ENCODE measurements at places on chromosomes 13 and 19.

DNA sequence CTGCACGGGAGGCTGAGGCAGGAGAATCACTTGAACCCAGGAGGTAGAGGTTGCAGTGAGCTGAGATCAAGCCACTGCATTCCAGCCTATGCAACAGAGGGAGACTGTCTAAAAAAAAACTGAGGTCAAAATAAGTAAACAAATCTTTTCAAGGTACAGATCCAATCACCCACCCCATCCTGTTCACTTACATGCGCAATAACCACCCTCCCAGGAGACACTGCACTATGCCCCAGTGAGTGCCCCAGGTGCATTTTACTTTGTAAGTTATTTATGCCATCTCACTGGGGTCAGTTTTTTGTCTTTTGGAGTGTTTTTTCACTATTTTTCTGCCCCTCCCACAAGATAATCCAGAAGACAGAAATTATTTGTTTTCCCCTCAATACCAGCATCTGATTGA lies 6.9 kb upstream of the ZNF253 start:
- no peaks in the 10 kb centered on the region for H3K4me1 ChIP-seq
- no peaks in the 10 kb centered on the region for H3K27me3 ChIP-seq
- no peaks in the 10 kb centered on the region for H3K36me3 ChIP-seq
- H3K4me3 ChIP-seq = no peak overlapping the region

- peak; percentile 49 for DNase-seq
- H3K4me3 ChIP-seq = no peak within 1 kb of the TSS
- H3K36me3 ChIP-seq = no peaks in the 10 kb centered on the region
- peak within 1 kb of the TSS; percentile 7 for H3K27ac ChIP-seq
Observed at GRCh38 chr13:113122550-113123225, at the start of gene F10. TSS of gene F10 (plus strand) at chr13:113122799. CDS start at chr13:113122856, 57 bp downstream.

DNA sequence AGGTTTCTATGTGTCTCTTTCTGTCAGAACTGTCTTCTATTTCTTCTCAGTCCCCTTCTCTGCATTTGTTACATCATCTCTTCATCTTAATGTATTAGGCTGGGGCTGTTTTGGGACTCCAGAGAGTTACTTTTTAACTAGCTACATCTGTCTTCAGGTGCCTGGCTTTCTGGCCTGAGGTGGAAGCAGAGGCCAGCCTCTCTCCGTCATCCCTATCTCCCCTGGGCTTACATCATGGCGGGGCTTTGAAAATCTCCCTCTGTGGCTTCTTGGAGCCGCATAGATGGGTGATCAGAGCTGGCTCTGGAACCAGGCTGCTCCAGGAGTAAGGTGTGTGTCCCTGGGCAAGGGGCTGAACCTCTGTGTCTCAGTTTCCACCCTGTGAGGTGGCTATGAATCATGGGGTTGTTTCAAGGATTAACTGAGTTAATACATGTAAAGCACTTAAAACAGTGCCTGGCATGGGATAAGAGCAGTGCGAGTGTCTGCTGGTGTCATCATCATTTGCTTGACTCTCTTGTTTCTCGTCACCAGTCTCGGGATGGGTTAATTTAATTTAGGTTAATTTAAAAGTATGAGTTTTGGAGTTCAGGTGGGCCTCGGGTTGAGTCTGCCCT lies 2.0 kb downstream of the EPN1 start:
- peak overlapping the region; percentile 59 for H3K27ac ChIP-seq
- no peaks in the 10 kb centered on the region for H3K27me3 ChIP-seq
- peak overlapping the region; percentile 76 for H3K4me3 ChIP-seq
- peaks cover 70% of the 10 kb centered on the region for H3K4me1 ChIP-seq
- peaks cover 32% of the 10 kb centered on the region for H3K36me3 ChIP-seq
- DNase-seq = no peak

DNA sequence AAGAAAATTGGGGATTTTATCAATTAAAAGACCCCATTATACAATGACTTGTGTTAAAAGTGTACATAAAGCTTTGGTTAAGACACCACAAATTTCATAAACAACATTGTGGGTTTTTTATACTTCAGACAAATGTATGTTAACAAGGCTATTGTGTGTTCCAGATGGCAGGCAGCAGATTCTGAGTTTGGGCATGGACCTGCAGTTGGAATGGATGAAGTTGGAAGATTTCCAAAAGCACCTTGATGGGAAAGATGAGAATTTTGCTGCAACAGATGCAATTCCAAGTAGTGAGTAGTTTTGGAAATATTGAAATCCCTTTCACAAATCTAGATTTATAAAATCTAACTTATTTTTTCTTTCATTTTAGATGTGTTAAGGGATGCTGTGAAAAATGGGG lies 25.4 kb downstream of the MPHOSPH8 start:
- H3K4me1 ChIP-seq = no peaks in the 10 kb centered on the region
- no peak for DNase-seq
- no peak overlapping the region for H3K27ac ChIP-seq
- H3K27me3 ChIP-seq = no peaks in the 10 kb centered on the region

DNA sequence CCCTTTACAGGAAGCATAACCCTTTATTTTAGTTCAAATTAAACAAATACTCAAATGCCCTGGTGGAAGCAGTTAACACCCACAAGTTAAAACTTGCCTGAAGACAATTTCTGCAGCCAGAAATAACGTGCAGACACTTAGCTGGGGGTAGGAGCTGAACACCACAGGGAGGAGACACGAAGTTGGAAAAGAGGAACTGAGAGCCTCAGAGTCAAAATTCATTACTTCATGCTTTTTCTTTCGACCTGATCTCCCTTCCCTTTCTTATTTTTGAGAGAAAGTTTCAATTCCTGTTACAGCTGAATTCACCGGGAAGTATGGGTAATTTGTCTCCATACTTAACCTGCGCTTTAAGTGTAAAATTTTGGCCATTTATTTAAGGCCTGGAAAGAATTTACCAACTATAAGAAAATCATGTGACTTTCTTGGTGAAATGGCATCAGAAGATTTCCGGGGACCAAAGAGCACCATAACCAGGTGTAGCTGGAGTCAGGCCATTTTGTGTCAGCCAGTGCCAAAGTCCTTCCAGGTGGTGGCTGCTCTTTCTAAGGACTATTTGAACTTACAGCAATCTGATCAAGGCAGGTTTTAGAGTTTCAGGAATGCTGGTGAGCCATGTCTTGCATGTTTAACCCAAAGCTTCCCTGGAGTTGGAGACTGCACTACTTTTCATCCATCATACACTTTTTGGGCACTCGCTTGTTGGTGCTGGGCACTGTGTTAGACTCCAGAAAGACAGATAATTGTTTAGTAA lies 46.5 kb upstream of the RCBTB2 start:
- H3K27me3 ChIP-seq = no peaks in the 10 kb centered on the region
- H3K4me1 ChIP-seq = peaks cover 50% of the 10 kb centered on the region
- DNase-seq = no peak
- no peaks in the 10 kb centered on the region for H3K36me3 ChIP-seq
- no peak overlapping the region for H3K4me3 ChIP-seq

DNA sequence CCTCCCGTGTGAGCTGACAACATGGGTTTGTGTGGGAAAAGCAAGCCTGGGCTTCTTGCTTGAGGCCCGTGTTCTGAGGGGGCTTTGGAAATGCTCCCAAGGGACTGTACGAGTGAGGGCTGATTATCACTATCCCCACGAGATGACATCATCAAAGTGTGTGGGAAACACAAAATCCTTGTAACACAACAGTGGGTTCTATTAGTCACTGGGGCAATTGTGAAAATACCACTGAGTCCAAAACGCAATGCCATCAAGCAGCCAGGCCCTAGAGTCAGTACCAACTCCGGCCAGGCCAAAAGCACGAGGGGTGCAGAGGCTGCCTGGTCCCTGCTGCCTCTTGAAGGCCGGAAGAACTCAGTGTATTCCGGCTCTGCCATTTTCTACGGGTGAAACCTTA lies 29.6 kb downstream of the CAPS start:
- H3K27ac ChIP-seq = peak overlapping the region; percentile 86
- no peak for DNase-seq
- no peaks in the 10 kb centered on the region for H3K36me3 ChIP-seq
- no peaks in the 10 kb centered on the region for H3K27me3 ChIP-seq
- no peak overlapping the region for H3K4me3 ChIP-seq

DNA sequence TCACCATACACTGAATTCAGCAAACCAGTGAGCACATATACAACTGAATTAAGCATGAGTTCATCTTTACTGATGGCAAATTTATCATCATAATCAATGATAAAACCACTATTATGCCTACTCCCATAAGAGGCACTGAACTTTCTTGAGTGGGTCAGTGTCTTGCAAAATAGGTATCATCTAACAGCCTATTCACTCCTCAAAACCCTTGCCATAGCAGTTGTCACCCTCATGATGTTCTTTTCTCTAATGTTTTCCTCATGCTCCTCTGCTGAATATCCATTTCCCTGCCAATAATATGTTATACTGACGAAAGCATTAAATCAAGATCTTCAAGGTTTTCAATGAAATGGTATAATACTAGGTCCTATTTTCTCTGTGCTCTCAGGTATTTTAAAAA lies 5.6 kb downstream of the ARGLU1 start:
- no peak overlapping the region for H3K4me3 ChIP-seq
- peak overlapping the region; percentile 61 for H3K27ac ChIP-seq
- no peaks in the 10 kb centered on the region for H3K36me3 ChIP-seq
- no peaks in the 10 kb centered on the region for H3K27me3 ChIP-seq
- no peaks in the 10 kb centered on the region for H3K4me1 ChIP-seq
- no peak for DNase-seq

DNA sequence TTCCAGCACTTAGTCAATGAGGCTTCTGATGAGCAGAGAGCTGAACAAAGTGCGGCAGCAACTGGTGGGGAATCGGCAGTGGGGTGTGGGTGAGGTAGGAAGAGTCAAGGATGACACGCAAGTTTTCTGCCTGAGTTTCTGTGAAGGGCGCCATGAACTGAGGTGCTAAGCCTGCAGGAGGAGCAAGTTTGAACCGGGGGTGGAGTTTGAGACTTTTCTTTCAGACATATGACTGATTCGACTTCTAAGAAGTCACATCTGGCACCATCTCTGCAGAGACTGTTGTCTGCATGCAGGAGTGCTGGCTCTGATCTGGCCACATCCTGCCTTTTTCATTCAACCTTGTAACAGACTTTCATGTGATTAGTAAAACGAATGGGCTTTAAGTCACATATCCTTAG lies 14.8 kb upstream of the GPI start:
- no peak overlapping the region for H3K27ac ChIP-seq
- H3K27me3 ChIP-seq = no peaks in the 10 kb centered on the region
- no peaks in the 10 kb centered on the region for H3K36me3 ChIP-seq
- no peaks in the 10 kb centered on the region for H3K4me1 ChIP-seq

- H3K4me3 ChIP-seq = no peak overlapping the region
- H3K36me3 ChIP-seq = peaks cover 26% of the 10 kb centered on the region
- peaks cover 31% of the 10 kb centered on the region for H3K4me1 ChIP-seq
- H3K27ac ChIP-seq = no peak overlapping the region
- no peak for DNase-seq
Observed at GRCh38 chr19:8396563-8397203, 6.5 kb downstream of the RAB11B start.

DNA sequence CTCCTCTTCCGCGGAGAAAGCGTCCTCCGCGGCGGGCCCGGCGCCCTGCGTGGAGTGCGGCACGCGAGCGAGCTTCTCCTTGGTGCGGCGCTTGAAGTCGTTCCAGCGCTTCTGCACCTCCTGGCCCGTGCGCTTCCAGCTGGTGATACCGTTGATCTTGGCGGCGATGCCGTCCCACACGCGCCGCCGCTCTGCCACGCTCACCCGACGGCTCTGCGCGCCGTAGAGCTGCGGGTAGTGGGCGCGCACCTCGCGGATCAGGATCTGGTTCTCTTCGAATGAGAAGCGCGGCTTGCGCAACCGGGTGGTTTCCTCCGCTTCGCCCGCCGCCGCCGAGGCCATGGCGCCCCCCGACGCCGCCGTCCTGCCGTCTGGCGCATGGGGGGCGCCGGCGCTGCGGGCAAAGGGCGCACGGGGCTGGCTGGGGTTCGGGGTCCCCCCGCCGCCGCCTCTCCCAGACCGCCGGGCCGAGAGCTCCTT lies 941 bp downstream of the MYPOP start:
- no peaks in the 10 kb centered on the region for H3K36me3 ChIP-seq
- H3K4me3 ChIP-seq = peak overlapping the region; percentile 77
- peak overlapping the region; percentile 81 for H3K27ac ChIP-seq
- H3K4me1 ChIP-seq = peaks cover 27% of the 10 kb centered on the region

- DNase-seq = no peak
- no peaks in the 10 kb centered on the region for H3K36me3 ChIP-seq
- peaks cover 20% of the 10 kb centered on the region for H3K4me1 ChIP-seq
- H3K27me3 ChIP-seq = no peaks in the 10 kb centered on the region
Observed at GRCh38 chr13:40070357-40070756, 414.9 kb downstream of the COG6 start.

GRCh38 chr19:7833225-7834099 lies 3.4 kb downstream of the EVI5L start:
- peaks cover 24% of the 10 kb centered on the region for H3K4me1 ChIP-seq
- no peaks in the 10 kb centered on the region for H3K27me3 ChIP-seq
- no peaks in the 10 kb centered on the region for H3K36me3 ChIP-seq
- H3K4me3 ChIP-seq = no peak overlapping the region

GRCh38 chr13:102484329-102484728 lies 82.5 kb upstream of the FGF14 start:
- H3K36me3 ChIP-seq = no peaks in the 10 kb centered on the region
- DNase-seq = no peak

- H3K27ac ChIP-seq = no peak overlapping the region
- no peaks in the 10 kb centered on the region for H3K4me1 ChIP-seq
- no peak for DNase-seq
- H3K27me3 ChIP-seq = peaks cover 17% of the 10 kb centered on the region
- H3K36me3 ChIP-seq = no peaks in the 10 kb centered on the region
Observed at GRCh38 chr19:3243819-3244700, 19.6 kb downstream of the CELF5 start.

- no peaks in the 10 kb centered on the region for H3K4me1 ChIP-seq
- no peak overlapping the region for H3K4me3 ChIP-seq
- H3K27ac ChIP-seq = no peak overlapping the region
- no peaks in the 10 kb centered on the region for H3K36me3 ChIP-seq
Observed at GRCh38 chr19:7744871-7745650, 2.3 kb downstream of the CD209 start.

- no peak for DNase-seq
- H3K27ac ChIP-seq = no peak overlapping the region
- no peaks in the 10 kb centered on the region for H3K36me3 ChIP-seq
- H3K27me3 ChIP-seq = no peaks in the 10 kb centered on the region
Observed at GRCh38 chr13:106033659-106034058, 501.8 kb downstream of the EFNB2 start.

GRCh38 chr13:80196756-80197155 lies 144.2 kb downstream of the SPRY2 start:
- H3K27me3 ChIP-seq = no peaks in the 10 kb centered on the region
- no peaks in the 10 kb centered on the region for H3K4me1 ChIP-seq
- H3K36me3 ChIP-seq = no peaks in the 10 kb centered on the region
- no peak overlapping the region for H3K27ac ChIP-seq

- no peaks in the 10 kb centered on the region for H3K27me3 ChIP-seq
- no peak for DNase-seq
- H3K4me3 ChIP-seq = no peak overlapping the region
Observed at GRCh38 chr13:21901811-21902708, 231.2 kb downstream of the FGF9 start.
